Foreskin melanocyte (primary cell): ENCODE measurements at places on chromosomes 5 and 9.

DNA sequence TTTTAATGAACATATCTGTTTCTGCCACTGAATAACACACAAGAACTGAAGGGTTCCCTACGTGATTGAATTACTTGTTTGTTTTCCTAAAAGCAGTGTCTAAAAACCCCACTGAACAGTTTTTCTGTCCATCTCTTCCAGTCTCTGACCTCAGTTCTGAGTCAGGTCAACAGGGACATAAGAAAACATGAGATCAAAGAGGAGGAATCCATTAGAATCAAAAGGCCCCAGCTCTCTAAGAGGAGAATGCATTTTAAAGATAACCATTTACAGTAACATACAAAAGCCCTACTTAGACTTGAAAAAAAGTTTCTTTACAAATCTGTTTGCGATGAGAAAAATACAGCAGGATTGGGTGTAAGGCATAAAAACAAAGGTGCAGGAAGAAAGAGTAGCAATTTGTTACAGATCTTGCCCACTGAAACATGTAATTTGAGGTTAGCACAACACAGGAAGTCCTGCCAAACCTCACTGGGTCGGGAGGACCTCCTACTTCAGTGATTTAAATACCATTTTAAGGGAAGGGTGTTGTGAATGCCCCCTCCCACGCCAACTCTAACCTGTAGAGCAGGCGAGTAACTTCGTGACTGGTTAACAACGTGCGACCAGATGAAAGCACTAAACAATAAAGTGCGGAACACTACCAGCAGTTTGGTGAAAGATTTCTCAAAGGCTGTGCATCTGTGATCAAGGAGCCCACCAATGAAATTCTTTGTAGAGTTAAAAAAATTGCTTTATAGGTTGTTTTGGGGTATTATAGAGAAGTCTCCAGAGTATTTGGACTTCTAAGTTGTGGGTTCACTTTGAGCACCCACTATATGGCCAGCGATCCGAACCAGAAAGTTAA is 1.3 kb downstream of the QSOX2 start:
- DNase-seq = no peak

DNA sequence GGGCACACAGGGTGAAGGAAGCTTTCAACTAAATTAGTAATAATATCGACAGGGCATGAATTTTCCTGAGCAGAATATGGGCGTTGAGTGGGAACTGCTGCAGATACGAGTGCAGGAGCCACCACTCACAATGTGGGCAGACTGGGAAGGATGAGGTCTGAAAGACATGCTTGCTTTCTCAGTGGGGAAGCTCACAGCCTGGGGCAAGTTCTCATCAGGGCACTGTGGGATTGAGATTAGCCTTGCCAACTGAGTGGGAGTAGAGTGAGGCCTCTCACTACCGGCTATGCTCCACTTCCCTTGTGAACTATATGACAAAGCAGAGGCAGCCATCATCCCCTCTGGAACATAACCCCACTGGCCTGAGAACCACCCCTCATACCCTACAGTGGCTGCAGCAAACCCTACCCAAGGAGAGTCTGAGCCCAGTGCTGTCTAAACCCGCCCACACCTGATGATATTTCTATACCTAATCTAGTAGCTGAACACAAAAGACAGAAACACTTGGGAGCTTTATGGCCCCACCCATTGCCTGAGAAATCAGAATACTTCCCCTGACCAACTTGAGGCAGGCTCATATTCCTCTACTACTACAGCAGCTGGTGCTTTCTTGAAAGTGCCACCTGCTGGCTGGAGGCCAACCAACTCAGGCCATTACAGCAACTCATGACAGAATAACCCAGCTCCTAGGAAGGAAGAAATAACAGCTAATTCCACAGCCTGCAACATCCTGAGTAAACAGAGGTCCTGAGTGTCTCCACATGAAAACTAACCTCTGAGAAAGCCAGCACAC is 173.7 kb upstream of the SPEF2 start:
- no peak for DNase-seq

- DNase-seq = no peak
These were observed 30.4 kb downstream of the IRF1 start for GRCh38 chr5:132459983-132460838.

DNA sequence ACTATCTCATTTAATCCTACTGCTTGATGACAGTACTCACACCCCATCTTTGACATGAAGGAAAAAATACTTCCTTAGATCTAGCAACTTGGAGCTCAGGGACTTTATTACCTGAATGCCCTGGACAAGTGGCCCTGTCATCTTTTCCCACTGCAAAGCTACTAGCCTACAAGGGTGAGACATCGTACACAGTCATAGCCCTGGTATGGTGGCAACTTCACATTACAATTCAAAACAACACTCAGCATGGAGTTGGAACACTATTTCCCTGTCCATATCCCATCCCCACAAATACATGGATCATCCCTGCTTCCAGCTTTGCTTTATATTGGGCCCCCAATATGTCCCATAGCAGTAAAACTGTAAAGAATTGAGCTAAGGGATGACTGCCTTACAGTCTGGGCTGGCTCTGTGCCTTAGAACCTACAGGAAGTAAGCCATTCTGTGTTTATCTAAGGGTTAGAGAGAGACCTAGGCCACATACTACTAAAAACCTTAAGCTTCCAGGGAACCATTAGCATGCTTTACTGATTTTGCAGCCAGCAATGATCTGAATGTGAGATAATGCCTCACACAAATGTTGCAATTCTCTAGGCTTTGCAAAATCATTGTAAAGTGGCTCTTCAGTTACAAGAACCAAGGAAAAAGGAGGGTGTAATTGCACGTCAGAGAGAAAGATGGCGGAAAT is 55.9 kb downstream of the OTULIN start:
- DNase-seq = no peak

- no peak for DNase-seq
These were observed 237.4 kb upstream of the PTGER4 start for GRCh38 chr5:40442346-40442745.

DNA sequence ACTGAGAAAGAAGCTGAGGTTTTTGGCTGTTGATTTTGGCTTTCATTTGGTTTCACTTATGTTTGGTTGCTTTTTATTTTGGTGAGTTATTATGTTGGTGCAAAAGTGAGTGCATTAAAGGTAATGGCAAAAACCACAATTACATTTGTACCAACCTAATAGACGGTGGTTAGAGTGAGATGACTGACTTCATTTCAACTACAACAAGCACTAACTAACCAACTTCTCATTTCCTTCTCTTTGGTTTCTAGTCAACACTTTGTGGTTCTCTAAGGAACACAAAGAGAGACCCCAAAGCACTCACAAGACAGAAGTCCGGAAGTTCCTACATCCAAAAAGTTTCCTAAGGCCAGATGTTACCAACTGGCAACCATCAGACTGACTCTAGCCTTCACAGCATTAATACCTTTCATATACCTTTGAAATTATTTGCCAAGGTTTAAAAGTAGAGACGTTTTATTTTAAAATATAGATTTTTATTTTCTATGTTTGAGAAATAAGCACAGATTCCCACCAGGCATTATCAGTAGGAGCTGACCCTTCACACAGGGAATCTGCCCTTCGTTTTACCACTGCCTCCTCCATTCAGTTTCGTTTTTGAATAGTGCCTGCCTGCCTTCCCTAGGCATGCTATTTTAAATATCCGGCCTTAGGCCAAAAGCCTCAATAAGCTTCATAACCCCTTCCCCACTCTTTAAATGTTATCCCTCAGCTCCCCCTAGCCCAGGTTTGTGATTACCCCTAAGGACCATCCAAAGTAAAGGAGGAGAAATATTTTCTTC is 301.1 kb upstream of the PTGER4 start:
- DNase-seq = no peak

DNA sequence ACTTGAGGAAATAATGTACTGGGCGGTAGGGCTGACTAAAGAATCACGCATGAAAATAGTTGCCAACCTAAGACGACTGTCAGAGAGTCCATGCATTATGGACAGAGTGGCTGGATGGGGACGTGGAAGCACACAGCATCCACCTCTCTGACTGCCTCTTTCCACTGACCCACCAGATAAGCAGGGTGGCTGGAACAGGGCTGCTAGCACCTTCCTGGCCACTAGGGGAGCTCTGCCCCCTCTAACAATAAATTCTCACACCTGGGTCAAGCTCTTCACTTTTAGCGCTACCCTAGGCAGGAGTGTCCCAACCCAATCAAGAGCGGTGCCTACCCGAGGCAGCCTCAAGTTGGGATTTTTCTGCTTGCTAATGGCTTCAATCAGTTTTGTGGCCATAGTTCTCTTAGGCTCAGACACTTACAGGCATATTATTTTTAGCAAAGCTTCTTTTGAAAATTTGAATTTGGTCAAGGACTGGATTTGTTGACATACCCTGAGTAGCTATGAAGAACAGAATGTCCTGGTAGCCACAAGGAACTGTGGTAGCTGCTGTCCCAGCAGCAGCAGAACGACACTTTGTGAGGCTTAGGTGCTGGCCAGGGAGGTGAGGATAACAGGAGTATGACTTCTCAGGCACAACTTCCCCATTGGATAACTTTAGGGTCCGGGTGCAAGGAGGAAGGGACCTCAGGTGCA is 6.9 kb upstream of the TPM2 start:
- no peak for DNase-seq

DNA sequence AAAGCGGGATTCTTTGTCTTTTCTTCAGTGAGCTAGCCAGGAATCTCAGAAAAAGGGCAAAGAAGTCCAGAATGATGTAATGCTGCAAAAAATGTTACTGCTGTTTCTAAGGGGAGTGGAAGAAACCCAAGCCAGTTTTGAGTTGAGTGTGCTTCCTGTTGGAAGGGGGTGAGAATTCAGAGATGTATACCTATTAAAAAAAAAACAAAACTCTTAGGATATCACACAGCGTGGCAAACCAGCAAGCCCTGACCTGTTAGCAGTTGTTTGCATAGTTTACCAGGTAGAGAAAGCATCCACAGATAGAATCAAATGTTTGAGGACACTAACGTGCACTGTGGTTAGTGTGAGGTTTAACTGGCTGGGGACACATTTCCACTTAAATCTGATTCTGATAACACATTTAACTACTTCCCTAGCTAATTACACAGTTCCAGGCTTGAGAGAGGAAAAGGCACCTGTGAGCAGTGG is 11.4 kb downstream of the BASP1 start:
- DNase-seq = no peak
